ENCODE measurements at places on chromosomes 5 and 9.

DNA sequence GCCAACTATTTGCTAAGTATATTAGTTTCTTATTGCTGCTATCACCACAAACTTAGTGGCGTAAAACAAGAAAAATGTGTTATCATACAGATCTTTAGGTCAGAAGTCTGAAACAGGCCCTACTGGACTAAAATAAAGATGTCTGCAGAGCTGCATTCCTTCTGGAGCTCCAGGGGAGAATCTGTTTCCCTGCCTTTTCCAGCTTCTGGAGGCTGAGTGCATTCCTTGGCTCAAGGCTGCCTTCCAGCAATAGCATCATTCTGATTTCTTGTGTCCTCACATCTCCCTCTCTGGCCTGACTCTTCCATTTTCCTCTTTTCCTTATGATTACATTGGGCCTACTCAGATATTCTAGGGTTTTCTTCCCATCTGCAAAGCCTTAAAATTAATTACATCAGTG lies 15.9 kb downstream of the MAN2A1 start:
- DNase-seq, result no peak

- DNase-seq, result no peak
Measured at GRCh38 chr5:38648703-38649291, 92.4 kb upstream of the LIFR start.

- DNase-seq, result no peak
Measured at GRCh38 chr5:137808503-137809135, 54.5 kb upstream of the HNRNPA0 start.

GRCh38 chr5:151868451-151868850 lies 56.2 kb downstream of the GLRA1 start:
- no peak for DNase-seq

All from endothelial cell (in vitro differentiated cells).